ENCODE measurements at places on chromosomes 4 and X.

GRCh38 chr4:154625971-154626370, 13.5 kb upstream of the FGG start:
- no peak for DNase-seq

DNA sequence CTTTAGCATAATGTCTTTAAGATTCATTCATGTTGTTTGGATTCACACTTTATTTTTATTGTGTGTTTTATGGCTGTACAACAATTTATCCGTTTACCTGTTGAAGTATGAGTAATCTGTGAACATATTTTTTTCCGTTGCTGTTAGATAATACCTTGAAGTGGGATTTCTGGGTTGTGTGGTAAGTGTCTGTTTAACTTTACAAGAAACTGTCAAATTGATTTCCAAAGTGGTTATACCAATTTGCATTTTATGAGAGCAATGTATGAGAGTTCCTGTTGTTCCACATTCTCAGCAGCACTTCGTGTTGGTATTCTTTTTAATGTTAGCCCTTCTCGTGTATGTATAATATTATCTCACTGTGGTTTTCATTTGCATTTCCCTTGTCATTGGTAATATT, 53.6 kb downstream of the USP53 start:
- DNase-seq: peak; percentile 11

GRCh38 chr4:13617801-13618200, 9.7 kb downstream of the BOD1L1 start:
- no peak for DNase-seq

GRCh38 chrX:44484607-44485146, 58.0 kb downstream of the FUNDC1 start:
- no peak for DNase-seq

DNA sequence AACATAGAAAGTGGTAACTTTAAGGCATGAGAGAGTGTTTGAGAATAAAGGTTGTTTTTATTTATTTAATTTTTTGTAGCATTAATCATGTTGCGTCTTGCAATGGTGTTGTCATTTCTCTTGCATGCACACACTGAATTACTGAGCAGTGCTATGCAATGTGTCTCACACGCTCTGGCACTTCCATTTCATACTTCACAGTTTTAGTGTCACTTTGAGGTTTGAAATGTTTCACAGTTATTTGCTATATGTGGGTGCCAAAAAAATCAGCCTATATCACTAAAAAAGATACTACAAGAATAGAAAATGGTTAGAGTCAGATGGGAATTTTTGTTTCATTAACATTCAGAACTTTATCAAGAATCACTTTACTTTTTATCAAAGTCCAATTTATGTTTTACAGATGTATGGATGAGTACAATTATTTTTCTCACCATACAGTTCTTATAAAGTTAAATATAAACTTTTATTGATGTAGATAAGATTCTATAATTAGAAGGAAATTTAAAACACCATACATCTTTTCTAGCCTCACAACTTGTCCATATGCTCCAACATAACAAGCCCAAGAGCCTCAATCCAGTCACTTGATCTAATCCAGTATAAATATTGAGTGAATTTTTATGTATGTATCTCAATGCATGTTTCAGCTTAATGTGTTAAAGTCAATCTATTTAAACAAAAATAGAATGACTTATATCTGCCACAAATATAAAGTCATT, 114.0 kb downstream of the IQCM start:
- DNase-seq: no peak

DNA sequence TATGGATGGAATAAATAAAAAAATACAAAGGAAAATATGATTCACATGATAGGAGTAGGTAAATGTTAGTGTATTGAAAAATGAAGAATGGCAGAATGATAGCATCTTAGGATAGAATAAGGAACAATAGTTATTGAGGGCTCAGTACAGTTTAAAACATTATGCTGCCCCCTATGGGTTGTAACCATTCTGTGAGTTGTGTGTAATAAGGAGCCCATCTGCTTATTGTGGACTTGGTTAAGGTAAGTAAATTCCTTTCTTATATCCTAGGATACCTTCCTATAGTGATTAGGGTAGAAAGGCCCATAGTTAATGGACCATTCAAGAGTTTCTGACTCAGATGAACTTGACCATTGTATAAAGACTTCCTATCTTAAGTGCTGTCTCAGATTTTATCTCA, 195.8 kb downstream of the PDHA2 start:
- DNase-seq: peak; percentile 34

GRCh38 chrX:144768540-144768939, 478.8 kb upstream of the SPANXN1 start:
- DNase-seq: no peak

DNA sequence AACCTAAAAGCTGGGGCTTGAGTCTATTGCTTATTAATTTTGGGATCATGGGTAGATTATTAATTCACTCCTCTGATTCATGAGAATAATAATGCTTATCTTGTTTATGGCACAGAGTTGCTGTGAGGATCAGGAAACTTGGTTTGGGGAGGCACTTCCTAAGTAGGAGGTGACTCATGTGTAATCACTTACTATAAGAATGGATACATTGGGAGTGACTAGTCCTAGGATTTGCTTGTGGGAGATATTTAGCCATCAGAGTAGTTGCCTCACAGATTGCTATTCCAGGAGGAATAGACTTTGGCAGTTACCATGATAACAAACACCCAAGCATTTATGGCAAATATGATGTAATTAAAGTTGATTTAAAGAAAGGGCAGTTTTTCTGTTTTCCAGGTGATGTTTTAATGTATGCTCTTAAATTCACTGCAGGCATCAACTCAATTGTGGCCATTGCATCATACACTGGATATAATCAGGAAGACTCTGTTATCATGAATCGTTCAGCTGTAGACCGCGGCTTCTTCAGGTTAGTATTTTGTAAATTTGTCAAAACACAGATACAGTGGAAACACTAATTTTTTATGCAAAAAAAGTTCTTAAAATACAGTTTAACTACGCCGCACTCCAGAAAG, 41.9 kb downstream of the POLR2B start:
- no peak for DNase-seq

GRCh38 chrX:108993909-108994308, 257.5 kb upstream of the IRS4 start:
- DNase-seq: no peak

GRCh38 chrX:24100713-24101112, 46.0 kb downstream of the EIF2S3 start:
- DNase-seq: peak; percentile 37

DNA sequence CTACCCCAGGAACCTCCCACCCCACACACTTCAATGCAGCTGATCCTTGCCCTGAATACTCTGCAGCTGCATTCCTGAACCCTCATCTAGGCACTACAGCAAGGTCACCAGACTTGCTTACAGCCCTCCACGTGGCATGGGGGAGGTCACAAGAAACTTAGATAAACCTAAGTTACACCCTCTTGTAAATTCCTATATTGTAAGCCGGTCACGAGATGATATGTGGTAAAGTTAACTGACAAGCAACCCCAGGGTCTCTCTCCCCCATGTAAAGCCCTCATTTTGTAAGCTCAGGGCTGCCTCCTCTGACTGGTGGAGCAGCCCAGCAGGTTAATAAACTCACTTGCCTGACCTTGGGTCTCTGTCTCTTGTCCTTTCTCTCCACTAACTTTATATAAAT, 570.7 kb downstream of the PCDH7 start:
- no peak for DNase-seq

DNA sequence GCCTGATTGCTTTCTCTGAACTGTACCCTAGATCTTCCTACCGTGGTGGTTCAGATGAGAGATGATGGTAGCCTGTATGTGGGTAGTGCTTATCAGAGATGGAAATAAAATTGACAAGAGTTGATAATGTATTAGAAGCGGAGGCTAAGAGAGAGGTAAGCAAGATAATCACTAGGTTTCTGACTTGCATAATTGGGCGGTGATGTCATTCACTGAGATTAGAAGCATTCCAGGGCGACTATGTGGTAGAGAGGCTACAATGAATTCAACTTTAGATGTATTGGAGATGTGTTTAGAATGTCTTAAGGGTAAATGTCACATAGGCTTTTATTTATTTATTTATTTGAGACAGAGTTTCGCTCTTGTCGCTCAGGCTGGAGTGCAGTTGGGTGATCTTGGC, 415 bp upstream of the TENM3 start:
- no peak for DNase-seq

DNA sequence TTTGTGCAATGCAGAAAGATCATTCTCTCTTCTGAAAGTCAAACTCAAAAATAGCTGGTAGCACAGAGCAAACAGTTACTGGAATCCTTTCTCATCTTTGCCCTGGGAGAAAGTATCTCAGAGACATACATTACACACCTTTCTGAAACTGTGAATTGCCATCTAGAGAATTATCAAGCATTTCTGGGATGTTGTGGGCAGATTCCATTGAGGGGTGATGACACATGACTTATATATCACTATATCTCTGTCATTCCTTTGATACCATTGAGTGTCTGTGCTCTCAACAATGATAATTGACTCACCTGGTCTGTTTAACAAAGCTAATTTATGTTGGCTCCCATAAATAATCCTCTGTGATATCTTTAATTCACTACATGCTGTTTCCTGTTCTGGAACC, 13.0 kb downstream of the SLIT2 start:
- DNase-seq: no peak

DNA sequence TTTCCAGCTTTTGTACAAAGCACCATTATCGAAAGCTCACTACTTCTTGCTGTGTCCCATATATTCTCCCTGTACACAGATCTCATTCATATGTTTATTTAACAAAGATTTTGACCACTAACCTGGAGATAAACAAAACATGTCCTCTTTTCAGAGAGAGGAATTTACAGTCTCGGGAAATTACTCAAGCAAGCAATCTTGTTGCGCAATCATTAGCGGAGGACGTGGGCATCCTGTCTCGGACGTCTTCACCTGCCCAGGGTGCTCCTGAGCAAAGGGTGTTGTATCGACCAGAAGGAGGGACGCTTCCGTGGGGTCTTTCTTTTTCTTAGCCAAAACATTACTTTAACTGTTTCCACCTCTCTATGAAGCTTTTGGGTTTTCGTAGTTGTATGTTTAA, 66.5 kb upstream of the CLCN4 start:
- no peak for DNase-seq

DNA sequence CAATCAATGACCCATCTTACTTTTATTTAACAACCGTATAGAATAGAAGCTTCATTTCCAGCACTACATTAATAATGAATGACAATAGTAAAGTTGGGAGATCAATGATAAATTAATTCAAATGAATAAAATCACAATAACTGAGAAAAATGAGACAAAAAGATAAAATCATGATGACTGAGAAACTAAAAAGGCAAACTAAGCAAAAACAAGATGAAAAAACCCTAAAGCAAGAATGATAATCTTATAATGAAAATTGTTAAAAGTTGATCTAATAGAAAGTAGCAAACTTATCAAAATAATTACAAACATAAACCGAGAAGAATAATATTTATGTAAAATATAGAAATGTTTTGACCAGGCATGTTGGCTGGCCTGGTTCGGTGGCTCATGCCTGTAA, 130.4 kb upstream of the INPP4B start:
- DNase-seq: no peak

DNA sequence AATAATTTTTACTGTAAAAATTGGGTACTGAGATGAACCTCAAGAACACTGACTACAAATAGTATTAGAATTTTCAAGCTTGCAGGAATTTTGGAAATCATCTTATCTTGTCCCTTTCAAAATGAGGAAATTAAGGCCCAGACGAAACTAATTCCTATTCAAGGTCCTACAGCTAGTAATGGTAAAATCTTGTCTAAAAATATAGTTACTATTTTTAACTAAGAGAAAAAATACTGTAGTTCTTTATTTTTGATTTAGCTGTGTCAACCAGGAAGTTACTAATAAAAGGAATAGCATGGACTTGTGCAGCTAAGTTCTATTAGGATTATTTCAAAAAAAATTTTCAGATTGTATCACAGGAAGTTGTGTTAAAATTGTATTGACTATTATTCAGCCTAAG, 12.7 kb downstream of the PRIMPOL start:
- no peak for DNase-seq

DNA sequence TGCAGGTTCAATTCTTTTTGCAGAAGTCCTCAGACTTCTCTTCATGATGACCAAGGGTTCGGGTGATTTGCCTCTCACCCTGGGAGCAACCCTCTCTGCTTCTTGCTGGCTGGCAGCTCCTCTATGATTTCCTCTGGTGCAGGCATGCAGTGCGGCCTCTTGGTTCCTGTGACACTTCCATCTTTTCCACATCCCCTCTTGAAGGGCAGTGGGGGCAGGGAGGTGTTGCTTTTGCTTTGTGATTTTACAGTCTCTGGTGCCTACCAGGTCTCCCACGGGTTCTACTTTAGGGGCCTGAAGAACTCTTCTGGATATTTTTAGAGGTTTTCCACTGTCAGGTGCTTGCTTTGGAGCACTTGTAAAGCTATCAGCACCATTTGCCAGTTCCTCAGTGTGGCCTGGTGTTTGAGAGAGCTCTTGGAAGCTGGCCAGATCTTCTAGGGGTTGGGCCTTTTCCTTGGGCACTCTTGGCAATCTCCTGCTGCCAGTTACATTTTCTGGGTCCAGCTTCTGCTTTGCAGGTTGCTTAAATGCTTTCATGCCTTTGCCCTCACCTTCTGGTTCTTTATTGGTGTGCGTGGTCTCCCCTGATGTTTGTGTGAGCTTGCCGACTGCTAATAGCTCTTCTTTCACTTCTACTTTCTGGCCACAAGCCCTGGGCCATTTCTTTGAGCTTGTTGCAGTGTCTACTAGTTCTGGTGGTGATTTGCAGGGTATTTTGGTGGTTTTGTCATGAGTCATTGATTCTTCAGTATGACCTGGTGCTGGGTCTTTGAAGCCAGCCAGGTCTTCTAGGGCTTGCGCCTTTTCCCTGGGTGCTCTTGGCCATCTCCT, 11.5 kb upstream of the CHST7 start:
- DNase-seq: peak; percentile 67

DNA sequence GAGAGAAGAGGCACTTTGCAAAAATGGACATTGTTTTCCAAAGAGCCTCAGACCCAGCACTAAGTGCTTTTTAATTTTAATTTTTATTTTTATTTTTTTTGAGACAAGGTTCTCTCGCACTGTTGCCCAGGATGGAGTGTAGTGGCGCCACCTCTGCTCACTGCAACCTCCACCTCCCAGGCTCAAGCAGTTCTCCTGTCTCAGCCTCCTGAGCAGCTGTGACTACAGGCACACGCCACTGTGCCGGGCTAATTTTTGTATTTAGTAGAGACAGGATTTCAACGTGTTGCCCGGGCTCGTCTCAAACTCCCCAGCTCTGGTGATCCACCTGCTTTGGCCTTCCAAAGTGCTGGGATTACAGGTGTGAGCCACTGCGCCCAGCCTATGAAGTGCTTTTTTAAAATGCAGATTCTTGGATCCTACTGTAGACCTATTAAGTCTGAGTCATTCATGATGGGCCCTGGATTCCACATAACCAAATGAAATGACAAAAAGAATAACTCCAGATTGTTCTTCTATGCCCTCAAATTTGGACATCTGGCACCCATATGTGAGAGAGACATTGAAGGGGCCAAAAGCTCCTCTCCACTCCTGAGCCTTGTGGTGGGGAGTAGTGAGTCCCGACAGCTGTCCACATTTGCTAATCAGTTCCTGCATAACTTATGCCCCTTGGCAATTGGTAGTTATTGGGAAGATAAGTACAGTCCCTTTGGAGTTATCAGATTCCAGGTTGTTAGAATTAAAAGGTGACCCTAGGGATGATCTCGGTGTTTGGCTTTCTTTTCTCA, 3.6 kb downstream of the NOCT start:
- DNase-seq: no peak

- peak; percentile 85 for DNase-seq
These were observed 115.4 kb downstream of the PTTG2 start for GRCh38 chr4:38075370-38076152.
